WTC11 (cell line): ENCODE measurements at places on chromosomes 3 and 15. TPM values are rescaled to one million over a fixed set of nuclear protein-coding genes. Genes with fewer than 3 reads are reported as not detected.

ITIH4 gene
- 2.4 to 6.2 TPM (median 3.9 TPM) in 3 replicates for total RNA-seq

MYLK gene
- 10.4 to 11.0 TPM (median 10.8 TPM) in 3 replicates for total RNA-seq

- no peak for DNase-seq
Observed at GRCh38 chr3:50604110-50604621, 7.4 kb downstream of the CISH start.

- DNase-seq, result no peak
Observed at GRCh38 chr15:70629735-70630273, 133.6 kb downstream of the UACA start.

DNA sequence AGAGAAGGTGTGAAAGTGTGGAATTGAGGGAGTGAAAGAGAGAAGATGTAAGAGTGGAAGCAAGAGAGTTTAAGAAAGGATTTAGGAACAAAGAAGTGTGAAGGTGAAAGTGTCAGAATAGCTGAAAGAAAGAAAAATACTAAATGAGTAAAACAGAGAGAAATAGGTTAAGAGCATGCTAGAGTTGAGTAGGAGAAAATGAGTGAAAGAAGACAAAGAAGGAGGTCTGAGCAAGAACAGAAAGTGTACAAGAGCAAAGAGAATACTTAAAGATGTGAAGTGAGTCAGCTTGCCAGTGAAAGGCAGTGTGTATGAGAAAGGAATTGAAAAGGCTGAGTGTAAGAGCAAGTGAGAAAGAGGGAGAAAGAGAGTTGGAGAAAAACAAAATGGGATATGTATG is 348.8 kb upstream of the BCHE start:
- DNase-seq, result no peak
